Naive thymus-derived CD8-positive, alpha-beta T cell (primary cell): ENCODE measurements at places on chromosomes 1 and 21. TPM values are rescaled to one million over a fixed set of nuclear protein-coding genes. Genes with fewer than 3 reads are reported as not detected.

Gene RPL5
- total RNA-seq: 1,607 TPM

- H3K27me3 ChIP-seq: peaks cover 3% of the 10 kb centered on the region
- no peak overlapping the region for H3K4me3 ChIP-seq
- H3K36me3 ChIP-seq: no peaks in the 10 kb centered on the region
Measured at GRCh38 chr1:210500831-210501230, 172.1 kb downstream of the HHAT start.

DNA sequence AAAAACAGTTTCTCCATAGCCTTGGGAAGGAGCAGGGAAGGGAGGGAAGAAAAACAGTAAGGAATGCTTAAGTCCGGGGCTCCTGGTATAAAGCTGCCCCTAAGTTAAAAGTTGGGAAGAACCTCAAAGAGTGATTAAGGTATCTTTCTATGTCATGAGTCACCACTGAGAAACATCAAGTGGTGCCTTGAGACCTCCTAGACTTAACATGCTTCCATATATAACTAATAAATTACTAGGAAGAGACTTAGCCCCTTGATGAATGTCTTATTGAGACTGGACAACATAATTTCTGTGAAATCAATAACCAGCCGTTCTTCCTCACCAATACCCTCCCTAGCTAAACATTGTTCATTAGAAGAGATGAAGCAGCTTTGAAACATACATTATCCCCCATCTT, 121.8 kb upstream of the SLC44A3 start:
- H3K27me3 ChIP-seq: peaks cover 23% of the 10 kb centered on the region
- H3K27ac ChIP-seq: no peak overlapping the region
- H3K4me1 ChIP-seq: peaks cover 11% of the 10 kb centered on the region
- no peak for DNase-seq
- no peak overlapping the region for H3K4me3 ChIP-seq
- H3K36me3 ChIP-seq: no peaks in the 10 kb centered on the region

DNA sequence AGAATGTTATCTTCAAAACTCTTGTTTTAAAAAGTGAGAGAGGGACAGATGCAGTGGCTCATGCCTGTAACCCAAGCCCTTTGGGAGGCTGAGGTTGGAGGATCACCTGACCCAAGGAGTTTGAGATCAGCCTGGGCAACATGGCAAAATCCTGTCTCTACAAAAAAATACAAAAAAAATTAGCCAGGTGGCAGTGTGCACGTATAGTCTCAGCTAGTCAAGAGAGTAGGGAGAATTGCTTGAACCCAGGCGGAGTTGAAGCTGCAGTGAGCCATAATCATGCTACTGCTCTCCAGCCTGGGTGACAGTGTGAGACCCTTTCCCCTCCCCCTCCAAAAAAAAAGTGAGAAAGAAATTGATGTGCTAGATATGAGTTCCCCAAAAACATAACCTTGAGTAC, 131.0 kb downstream of the KCNT2 start:
- no peak overlapping the region for H3K27ac ChIP-seq
- no peaks in the 10 kb centered on the region for H3K27me3 ChIP-seq
- H3K36me3 ChIP-seq: no peaks in the 10 kb centered on the region
- no peak overlapping the region for H3K4me3 ChIP-seq
- DNase-seq: no peak
- H3K4me1 ChIP-seq: no peaks in the 10 kb centered on the region

GRCh38 chr1:67695963-67696362, 11.0 kb downstream of the GADD45A start:
- H3K36me3 ChIP-seq: no peaks in the 10 kb centered on the region
- no peak overlapping the region for H3K4me3 ChIP-seq
- H3K4me1 ChIP-seq: no peaks in the 10 kb centered on the region
- no peaks in the 10 kb centered on the region for H3K27me3 ChIP-seq

Gene TRMT1L
- 26.8 TPM for total RNA-seq

DNA sequence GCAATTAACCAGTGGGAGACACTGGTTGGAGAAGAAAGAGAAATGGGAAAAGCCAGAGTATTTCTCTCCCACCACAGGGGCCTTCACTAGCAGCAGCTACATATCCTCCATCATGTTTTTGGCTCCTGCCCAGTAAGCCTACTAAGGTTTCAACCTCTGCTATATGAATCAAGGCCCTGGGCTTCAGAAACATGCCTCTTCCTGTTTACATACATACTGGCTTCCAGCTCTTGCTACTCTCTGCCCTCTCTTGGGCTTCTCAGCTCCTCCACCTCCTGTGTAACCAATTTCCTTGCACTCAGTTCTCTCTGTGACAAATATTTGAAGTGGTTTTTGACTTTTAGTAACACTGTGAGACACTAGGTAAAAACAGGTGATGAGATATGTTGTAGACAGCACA, 80.8 kb downstream of the LRRC7 start:
- no peak overlapping the region for H3K4me3 ChIP-seq
- DNase-seq: no peak
- H3K27me3 ChIP-seq: no peaks in the 10 kb centered on the region
- H3K36me3 ChIP-seq: no peaks in the 10 kb centered on the region
